HuH-7 (cell line): ENCODE measurements at places on chromosomes 2 and 18.
A peak's percentile ranks its signal among the peaks of the same experiment; 100 is the strongest.

DNA sequence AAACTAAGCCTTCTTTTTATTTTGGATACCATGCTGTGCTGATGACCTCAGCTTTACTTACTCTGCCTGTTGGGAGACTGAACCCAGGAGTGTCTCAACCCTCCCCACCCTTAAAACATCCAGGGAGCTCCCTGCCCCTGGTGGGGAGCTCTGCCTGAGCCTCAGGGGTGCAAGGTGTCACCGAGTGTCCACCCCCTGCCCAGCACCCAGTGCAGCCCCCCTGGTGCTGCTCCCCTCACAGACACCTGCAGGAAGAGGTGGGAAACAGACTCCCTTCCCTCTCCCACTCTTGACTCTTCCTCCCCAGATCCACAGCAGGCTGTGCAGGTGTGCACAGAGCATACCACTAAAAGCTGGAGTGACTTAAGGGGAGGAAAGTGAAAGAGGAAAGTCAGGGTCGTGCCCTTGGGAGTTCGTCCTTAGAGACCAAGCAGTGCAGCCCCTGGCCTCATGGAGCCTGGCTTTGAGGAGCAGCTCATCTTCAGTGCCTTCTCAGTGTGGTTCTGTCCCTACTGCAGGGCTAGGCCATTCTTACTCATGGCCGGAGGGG is 51.3 kb downstream of the MYO7B start:
- no peak for DNase-seq

- peak; percentile 3 for DNase-seq
Observed at GRCh38 chr18:31819106-31819924, 58.6 kb upstream of the SLC25A52 start.

DNA sequence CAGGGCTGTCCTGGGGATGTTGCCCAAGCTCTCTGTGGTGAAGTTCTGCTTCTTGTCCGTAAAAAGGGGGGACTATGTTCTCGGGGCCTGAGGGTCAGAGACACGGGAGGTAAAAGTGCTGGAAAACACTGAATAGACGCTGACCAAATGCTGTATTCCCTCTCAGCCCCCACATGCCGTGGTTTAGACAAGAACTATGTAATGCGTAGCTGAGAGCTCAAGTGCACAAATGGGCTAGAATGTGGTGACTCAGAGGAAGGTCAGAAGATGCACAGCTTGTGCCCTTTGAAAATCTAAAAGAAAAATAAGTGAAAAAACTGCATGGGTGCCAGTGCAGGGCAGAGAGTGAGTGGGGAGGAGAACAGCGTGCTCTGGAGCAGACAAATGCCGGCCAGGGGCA is 80.3 kb upstream of the MAP4K4 start:
- no peak for DNase-seq

GRCh38 chr18:52069201-52069600 is 270.8 kb upstream of the DCC start:
- no peak for DNase-seq

GRCh38 chr2:132424526-132425121 is 8.0 kb downstream of the GPR39 start:
- DNase-seq = no peak

- no peak for DNase-seq
Observed at GRCh38 chr2:241774419-241775222, 2.0 kb upstream of the GAL3ST2 start.

DNA sequence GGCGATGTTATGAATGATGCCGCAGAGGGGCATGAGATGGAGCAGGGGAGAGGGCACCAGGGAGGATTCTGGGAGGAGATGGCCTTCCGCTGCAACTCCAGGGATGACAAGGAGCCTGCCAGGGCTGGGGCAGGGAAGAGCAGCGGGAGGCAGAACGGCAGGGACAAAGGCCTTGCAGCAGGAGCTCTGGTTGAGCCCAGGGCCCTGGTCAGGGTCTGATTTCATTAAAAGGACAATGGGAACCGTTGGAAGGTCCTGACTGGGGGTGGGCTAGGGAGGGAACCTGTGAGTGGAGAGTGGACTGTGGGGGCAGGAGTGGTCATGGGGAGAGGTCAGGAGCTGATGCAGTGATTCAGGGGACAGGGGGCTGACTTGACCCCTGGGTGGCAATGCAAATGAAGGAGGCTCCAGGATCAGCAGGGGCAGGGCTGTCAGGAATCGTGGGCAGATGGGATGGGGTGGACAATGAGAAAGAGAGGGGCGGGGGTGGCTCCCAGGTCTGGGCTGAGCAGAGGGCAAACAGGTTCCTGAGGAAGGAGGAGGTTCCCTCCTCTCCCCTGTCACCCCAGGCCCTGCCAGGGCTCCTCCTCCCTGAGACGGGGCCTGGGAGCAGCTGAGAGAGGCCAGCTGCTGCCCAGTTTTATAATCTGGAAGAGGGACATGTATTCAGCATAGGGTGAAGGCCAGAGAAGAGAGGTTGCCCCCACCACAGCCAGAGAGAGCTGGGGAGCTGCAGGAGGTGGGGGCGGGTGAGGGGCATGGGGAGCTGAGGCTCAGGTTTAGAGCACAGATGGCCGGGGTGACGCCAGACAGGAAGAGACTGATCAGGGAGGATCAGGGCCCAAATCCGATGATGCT is 7.3 kb upstream of the DUSP2 start:
- DNase-seq = no peak
